ENCODE measurements at places on chromosomes 2 and 18.

- no peak for DNase-seq
Observed at GRCh38 chr2:203175371-203175770, 63.4 kb upstream of the CYP20A1 start.

GRCh38 chr2:237091779-237092436 lies 6.2 kb downstream of the COPS8 start:
- no peak for DNase-seq

GRCh38 chr2:150485871-150486538 lies 1.5 kb downstream of the RND3 start:
- no peak for DNase-seq

DNA sequence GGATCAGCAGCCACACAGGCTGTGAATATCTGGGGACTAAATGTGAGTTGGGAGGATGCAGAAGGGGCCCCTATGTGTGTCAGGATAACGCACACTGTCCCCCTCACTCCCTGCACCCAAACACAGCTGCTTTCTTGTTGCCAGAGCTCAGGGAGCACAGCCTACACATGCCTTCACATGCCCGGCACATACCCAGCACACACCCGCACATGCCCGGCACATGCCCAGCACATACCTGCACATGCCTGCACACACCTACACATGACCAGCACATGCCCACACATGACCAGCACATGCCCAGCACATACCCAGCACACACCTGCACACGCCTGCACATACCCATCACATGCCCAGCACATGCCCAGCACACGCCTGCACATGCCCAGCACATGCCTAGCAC lies 75.6 kb downstream of the TPO start:
- DNase-seq = no peak

GRCh38 chr18:49658823-49659404 lies 97.1 kb downstream of the LIPG start:
- no peak for DNase-seq

Measured in natural killer cell treated with Interleukin-12 subunit alpha and Interleukin-12 subunit beta and Interleukin-15 and Interleukin-18, amount 100 ng/mL, for 72 hours (primary cell).